ENCODE measurements at places on chromosomes 16 and 17.

- DNase-seq, result no peak
Measured at GRCh38 chr16:7651803-7652570, 319.3 kb downstream of the RBFOX1 start.

DNA sequence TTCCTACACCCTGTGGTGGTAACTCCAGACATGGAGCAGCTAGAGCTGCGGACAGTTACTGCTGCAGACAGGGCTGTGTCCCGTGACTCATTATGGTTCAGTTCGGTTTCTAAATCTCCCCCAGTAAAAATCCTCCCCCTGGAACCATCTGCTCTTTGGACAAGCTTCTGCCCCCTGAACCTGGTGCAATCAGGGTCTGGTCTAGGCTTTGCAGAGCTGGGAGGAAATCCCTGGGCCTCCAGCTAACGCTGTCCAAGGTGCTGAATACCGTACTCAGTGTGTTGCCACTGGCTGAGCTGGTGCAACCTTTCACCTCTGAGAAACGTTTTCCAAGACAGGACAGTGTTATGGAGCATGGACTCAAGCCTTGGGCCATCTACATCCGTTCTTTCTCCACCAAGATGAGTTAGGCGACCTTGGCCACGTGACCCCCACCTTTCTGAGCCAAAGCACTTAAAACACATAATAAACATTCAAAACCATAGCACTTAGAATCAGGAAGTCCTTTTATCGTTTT is 142.0 kb downstream of the CPPED1 start:
- no peak for DNase-seq

- DNase-seq, result no peak
Measured at GRCh38 chr16:49580751-49581303, 207.2 kb downstream of the C16orf78 start.

DNA sequence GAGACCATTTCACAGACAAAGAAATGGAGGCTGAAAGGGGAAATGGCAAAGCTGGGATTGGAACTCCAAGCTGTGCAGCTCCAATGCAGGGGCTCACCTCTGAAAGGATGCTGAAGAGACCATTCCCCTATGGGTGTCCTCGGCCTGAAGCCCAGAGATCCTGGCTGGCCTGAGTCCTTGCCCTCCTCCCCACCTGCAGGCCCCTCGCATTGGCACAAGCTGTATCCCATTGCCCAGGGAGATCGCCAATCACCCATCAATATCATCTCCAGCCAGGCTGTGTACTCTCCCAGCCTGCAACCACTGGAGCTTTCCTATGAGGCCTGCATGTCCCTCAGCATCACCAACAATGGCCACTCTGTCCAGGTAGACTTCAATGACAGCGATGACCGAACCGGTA is 2.6 kb downstream of the CA7 start:
- no peak for DNase-seq

DNA sequence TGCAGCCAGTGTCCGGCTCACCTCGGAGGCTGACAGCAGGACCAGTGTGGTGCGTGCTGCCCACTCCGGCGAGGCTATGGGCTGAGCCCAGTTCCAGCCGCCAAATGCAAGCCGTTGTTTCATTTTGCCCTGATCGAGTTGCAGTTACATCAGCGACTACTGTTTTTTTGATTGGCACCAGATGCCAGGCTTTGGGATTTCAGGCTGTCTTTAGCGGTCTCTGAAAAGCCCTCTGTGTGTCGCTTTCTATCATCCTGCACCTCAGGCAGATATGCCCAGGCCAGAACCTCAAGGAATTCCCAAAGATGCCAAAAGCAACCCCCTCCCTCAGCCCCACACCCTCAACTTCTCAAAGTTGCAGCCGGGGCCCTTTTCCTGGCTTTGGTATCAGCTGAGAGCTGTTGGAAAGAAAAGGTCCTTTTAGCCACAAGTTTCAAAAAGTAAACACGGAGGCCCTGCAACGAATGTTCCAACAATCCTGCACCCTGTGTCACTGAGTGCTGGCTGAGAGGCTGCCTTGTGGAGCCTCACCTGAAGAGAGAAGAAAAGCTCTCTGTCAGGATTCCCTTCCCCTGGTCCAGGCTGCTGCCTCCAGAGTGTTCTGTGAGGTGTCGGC is 58.9 kb downstream of the WWP2 start:
- DNase-seq, result no peak

DNA sequence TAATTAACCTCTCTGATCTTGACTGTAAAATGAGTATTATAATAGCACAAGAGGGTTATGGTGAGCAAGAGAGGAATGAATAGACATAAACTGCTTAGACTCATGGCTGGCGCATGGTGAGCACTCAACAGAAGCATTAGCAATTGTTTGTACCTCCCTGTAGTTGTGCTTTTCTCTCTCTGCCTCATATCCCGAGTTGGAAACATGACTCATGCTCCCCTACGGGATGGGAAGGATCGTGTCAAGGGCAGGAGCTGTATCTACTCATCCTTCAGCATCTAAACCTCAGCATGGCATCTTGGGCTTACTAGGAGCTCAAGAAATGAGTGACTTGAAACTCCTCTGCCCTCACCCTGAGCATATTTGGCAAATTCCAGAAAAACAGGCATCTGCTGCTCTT is 299.6 kb downstream of the MAP2K4 start:
- no peak for DNase-seq

DNA sequence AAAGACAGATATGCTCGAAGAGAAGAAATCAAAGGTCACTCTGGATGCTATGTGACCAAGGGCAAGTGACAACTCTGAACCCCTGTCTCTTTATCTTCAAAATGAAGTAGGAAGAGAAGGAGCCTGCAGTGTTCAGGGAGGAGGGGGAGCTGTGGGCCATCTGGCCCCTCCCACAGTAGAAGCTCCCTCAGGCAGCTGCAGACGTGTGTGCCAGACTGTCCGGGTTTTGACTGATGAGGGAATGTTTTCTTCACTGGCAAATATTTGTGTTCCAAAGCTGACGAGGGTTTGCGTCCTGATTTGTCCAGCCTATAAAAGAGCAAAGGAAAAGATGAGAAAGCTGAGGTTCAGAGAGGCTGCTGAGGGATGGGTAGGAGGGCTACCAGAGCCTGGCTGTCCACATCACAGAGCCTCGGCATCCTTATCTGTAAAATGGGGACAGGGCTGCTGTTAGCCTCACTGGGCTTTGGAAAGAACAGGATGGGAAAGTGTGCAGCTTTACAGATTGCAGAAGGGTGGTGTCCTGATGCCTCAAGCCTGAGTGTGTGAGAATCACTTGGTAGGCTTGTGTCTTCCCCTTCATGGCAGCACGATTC is 1.8 kb upstream of the GINS2 start:
- no peak for DNase-seq

DNA sequence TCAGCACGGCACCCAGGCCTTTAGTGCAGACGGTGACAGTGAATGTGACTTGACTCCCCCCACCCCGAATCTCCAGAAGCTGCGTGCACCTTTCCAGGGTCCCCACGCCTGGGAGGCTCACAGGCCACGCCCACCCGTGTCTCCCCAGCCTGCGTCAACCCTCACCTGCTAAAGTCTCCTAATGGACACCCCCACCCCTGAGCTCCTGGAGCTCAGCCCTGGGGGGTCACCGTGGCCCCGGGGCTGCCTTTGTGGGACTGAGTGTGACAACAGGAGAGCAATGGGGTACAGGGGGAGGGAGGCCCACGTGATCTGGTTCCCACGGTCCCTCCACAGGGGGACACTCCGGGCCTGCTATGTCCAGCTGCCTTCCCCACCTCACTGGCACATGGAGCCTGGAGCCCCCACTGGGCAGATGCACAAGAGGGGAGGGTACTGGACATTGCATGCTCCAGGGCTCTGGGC is 7.4 kb upstream of the FASN start:
- no peak for DNase-seq

- DNase-seq, result no peak
Measured at GRCh38 chr17:61427567-61427966, 24.7 kb upstream of the TBX4 start.

DNA sequence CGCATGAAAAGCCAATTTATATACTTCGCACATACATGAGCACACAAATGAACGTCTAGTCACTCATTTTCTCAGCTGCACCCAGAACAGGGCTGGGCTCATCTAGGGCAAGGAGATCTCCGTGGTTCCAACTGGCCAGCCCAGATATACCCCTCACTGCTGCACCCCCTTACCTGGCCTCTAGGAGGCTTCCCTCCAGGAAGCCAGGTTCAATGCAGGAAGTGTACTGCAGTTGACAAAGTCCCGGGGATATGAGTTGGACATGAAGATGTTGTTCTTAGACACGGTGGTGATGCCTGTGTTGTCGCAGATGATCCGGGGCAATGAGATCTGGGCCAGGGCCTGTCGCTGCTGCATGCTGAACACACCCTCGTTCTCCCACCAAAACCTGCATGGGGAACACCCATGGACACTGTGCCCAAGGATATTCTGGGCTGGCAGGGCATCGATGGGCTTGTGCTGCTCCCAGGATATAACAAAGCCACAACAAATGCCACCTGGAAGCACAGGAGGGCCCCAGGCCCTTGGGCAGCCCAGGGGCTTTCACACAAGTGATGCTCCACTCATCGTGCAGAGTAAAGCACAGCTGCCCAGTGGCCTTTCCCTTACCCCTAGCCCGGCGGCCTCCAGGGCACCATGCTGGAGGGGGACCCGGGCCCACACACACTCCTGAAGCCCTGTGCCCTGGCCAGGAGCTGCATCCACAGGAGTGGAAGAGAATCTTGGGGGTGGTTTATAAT is 10.1 kb downstream of the MPO start:
- DNase-seq, result no peak

DNA sequence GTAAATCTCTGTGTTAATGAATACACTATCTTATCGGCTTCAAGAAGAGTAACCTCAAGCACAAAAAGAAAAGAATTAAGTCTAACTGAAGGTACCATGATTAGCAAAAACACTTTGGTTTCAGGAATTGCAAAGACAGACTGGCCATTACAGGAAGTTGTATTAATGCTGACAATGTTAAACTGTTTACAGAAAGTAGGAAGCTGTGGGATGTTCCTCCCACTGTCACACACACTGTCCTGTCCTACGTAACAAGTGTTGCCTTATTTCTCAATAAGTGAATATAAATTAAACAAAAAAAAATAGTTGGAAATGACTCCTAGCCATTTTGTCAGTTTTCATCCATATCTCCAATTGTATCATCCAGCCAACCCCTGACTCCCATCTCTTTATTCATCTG is 8.6 kb downstream of the GNA13 start:
- DNase-seq, result no peak

- no peak for DNase-seq
Measured at GRCh38 chr17:74646231-74646630, 22.7 kb upstream of the CD300E start.

DNA sequence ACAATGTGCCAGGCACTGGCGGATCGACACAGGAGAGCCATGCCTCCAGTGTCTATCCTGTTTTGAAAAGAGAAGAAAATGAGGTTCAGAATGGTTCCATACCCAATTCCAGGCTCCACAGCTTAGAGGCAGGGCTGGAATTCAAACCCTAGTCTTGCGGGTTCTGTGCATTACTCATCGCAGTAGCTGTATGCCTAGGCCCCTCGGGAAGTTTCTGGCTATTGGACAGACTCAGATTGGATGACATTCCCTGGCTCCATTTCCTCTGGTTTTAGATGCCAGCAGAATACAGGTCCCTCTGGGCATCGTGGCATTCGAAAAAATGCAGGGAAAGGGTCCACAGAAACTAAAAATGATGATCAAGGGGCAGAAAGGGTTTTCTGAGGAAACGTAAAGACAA is 184.7 kb downstream of the COPRS start:
- DNase-seq, result no peak

DNA sequence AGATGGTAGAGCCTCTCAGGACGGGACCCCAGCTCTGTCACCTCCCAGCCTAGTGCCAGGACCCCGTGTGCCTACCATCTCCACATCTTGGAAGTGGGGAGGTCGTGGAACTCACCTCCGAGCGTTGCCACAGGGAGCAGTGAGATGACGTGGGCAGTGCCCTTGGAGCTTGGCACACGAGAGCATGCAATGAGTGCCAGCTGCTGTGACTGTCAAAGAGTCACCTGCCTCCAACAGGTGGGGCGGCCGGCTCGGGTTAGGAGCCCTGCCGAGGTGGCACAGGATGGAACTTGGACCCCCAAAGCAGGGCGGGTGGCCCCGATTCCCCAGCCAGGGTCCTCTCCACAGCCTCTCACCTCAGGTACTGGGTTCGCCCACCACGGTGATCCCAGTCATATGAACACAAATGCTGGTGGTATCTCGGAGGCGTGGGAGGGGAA is 5.5 kb downstream of the VPS4A start:
- no peak for DNase-seq

DNA sequence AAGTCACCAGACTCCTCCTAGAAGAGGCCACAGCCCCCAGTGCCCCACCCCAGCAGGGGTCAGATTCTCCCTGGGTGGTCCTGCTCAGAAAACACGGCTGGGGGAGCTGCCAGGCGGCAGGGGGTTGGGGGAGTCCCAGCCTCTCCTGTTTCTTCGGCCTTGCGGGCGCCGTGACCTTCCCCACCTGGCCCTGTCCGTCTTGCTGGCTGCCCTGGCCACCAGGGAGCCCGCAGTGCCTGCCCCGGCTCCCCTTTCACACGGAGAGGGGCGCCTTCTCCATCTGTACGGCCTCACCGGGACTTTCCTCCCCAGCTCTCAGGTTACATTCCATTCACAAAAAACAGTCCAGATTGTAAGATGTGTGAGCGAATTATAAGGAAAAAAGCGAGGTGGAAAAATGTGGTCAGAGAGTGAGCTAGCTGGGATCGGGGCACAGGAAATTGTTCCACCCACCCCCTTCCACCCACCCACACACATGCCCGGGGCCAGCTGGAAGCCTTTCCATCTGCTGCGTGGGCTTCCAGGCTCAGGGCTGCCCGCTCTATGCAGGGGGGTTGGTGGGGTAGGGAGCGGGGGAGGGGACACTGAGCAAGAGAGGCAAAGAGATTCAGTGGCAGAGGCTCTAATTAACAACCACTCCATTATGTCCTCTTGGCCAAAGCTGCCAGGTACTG is 14.6 kb upstream of the CIBAR2 start:
- DNase-seq, result no peak

- DNase-seq, result no peak
Measured at GRCh38 chr16:68612996-68613395, 32.1 kb upstream of the CDH3 start.

DNA sequence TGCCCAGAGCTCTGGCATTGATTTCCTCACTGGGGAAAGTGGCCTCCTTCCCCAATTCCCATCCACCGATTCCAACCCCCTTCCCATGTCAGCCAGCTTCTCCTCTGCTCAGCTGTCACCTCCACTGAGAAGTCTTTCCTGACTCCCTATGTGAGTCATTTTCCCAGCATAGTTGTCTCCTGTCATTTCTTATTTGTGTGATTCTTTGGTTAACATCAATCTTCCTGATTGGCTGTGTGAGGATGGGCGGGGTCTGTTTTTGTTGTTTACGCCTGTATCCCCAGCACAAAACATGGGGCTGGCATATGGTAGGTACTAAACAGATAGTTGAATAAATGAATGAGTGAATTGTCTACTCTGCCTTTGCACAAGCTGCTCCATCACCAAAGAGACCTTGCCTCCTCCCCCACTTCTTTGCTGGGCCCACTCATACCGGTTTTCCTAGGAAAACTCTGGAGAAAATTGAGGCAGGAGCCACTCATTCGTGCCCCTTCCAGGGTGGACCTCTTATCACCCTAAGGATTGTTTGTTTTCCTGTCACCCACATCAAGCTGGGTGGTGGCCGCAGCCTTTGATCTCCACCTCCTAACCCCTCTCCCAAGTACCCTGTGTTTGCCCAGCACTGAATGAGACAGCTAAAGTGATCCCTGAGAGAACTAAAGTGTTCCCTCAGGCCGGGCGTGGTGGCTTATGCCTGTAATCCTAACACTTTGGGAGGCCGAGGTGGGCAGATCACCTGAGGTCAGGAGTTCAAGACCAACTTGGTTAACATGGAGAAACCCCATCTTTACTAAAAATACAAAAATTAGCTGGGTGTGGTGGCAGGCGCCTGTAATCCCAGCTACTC is 1.2 kb upstream of the GRB7 start:
- no peak for DNase-seq
